Amniotic epithelial cell (primary cell): ENCODE measurements at places on chromosomes 1 and 21.

- peak; percentile 66 for DNase-seq
Measured at GRCh38 chr1:59422921-59423575, 126.2 kb downstream of the FGGY start.

- no peak for DNase-seq
Measured at GRCh38 chr21:36149788-36150711, 6.6 kb upstream of the DOP1B start.

DNA sequence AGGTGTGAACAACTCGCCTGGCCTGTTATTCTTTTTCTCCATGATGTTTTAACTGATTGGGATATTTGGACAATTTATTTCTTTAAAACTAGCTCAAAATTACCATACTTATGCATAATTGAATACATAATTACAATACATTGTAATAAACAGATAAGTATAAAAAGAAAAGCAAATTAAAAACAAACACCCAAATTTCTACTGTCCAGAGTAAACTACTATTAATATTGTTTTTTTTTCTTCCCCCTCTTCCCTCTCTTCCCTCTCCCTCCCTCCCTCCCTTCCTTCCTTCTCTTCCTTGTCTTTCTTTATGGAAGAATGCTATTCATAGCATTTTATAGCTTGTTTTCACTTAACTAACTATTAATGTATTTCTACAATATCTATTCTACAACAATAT is 117.7 kb upstream of the IVNS1ABP start:
- DNase-seq: no peak

DNA sequence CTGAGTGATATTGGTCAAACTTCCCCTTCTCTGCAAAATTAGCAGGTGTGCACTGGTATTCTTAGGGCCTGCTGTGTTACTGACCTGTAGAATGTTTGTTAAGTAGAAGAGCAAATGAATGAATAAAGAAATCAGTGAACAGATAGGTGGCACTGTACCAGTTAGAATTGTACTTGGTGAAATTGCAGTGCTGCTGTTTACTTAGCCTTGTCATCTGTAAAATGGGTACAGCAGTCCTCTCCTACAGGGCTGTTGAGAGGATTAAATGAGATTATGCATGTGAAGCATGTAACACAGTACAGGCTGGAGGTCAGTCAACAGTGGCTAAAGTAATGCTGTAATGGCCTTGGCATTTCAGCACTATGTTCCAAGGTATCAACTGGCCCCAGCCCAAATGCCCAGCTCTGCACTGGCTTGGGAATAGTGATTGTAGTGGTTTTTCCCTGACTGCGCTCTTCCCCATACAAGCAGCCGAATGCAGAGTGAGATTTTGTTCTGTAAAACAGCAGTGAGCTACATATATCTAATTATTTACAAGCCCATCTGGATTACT is 10.5 kb downstream of the VANGL1 start:
- no peak for DNase-seq

DNA sequence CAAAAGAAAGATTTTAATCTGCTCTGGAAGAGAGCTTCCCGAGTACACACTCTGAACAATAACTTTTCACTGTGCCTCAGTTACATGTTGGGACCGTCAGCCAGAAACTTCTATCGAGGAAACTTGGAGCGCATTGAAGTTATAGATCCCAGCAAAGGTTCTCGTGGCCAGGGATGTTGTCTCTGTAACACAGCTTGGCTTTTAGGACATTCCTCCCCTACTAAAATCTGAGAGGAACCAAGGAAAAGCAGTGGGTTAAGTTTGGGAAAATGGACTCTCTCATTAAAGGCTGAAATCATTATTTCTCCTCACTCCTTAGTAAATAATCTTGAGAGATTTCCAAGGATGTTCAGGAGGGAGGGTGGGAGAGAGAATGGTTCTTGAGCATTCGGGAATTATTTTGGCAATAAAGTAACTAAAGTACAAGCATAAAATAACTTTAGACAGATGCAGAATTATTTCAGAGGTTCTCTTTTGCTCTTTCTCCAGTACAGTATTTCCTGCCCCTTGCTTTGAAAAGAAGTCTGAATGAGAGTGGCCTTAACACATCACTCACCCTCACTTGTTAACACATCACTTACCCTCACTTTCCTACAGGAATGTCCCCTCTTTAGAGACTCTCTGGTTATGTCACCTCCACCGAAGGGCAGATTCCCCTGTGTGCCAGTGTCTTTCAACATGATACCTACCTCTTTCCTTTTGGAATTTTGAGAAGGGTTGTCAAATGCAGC is 1.8 kb upstream of the NFIA start:
- DNase-seq: no peak
